Fibroblast of gingiva (primary cell): ENCODE measurements at places on chromosomes 4 and X.

DNA sequence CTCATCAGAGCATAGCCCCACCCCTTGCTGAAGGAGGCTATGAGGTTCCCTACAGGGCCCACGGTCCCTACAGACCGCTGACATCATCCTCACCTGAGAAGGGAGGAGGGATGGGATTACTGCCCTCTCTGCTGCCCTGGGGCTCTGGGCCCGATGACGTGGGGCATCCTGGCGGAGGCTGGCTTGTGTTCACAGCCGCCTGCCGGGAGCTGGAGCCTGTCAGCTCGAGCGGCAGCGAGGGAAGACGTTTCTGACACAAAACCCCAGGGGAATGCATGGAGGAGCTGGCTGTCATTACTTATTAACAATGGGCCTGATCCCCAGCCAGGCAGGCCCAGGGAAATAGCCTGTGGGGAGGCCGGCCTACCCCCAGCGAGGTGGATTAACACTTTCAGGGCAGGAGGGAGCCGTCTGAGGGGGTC, 106.6 kb upstream of the ATP6AP2 start:
- DNase-seq: no peak

DNA sequence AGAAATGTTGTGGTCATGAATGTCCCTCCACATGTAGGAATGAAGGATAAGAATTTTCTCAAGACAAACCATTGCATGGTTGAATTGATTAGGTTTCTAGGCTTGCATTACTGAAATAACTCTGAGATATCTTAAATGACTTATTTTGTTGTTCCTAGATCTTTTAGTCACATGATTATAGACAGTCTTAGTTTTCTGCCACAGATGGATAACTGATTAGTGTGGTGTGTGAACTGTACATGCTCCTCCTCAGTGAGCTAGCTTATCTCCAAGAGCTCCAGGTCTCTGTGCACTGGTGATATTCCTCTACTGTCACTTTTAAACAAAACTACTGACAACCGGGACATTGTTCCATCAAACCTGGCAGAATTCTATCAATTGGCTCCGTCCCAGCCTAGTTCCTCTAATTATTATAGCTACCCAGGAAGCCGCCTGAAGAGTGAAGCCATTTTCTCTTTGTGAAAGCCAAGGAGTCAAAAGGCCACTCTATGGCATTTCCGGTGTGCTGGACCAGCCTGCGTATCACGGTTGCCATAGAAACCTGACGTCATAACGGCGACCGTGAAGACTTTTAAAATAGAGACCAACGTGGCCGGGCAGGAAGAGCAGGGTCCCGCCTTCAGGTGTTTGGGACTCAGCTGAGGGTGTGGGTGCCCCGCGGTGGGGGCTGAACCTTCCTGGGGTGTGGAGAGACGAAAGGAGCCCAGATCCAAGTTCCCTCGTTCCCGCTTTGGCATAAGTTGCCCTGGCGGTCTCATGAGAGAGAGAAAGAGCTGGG, 28.1 kb downstream of the BEX3 start:
- peak; percentile 92 for DNase-seq

DNA sequence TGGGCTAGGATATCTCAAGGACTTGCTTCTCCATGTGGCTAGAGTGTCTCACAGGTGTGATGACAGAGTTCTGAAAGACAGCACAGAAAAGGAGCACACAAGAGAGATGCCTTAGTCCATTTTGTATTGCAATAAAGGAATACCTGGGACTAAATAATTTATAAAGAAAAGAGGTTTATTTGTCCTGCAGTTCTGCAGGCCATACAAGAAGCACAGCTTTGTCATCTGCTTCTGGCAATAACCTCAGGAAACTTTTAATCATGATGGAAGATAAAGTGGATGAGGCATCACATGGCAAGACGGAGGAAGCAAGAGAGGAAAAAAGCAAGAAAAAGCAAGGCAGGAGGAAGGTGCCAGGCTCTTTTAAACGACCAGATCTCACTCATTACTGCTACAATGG, 126.9 kb downstream of the ADAMTS3 start:
- DNase-seq: no peak

DNA sequence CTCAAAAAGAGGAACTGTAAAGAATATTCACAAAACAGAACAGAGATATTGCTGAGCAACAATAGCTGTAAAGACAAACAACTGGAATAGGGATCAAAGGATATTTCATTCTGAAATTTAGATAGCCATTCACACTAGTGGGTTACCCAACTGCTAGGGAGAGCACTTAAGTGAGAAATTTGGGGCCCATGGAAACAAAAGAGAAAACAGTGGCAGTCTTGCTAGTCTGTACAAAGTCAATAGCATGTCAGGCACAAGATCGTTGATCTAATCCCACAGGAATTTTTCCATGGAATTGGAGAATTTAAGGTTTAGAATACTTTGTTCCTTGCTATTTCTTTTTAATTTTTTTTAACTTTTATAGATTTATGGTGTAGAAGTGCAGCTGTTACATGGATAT, 467.0 kb downstream of the PCDH18 start:
- DNase-seq: no peak

GRCh38 chr4:108276690-108277089, 108.0 kb upstream of the LEF1 start:
- no peak for DNase-seq

DNA sequence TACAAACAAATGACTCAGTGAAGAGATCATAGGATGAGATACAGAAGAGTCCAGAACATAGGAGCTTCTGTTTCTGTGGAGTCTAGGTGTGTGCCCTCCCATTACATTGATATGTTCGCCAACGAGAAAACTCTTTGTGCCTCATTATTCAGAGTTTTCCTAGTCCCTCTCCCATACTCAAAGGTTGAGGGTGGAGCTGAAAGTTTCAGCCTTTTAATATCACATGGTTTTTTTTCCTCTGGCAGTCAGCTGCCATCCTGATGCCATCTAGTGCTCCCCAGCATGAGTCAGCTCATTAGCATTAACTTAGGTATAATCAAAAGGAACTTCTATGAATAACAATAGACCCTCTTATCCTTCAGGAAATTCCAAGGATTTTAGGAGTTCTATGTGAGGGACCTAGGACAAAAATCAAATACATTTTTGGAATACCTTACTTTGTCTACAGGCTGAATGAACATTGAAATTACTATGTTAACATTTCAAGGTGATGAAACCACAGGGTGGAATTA, 559.6 kb upstream of the AMOT start:
- DNase-seq: peak; percentile 2

- no peak for DNase-seq
These were observed 357.3 kb upstream of the RASGEF1B start for GRCh38 chr4:81828991-81829390.

- DNase-seq: no peak
These were observed 699.1 kb upstream of the AMOT start for GRCh38 chrX:113539599-113540356.

- DNase-seq: no peak
These were observed 703 bp upstream of the FTSJ1 start for GRCh38 chrX:48475296-48475695.

GRCh38 chr4:90543419-90544170, 416.4 kb downstream of the CCSER1 start:
- no peak for DNase-seq

DNA sequence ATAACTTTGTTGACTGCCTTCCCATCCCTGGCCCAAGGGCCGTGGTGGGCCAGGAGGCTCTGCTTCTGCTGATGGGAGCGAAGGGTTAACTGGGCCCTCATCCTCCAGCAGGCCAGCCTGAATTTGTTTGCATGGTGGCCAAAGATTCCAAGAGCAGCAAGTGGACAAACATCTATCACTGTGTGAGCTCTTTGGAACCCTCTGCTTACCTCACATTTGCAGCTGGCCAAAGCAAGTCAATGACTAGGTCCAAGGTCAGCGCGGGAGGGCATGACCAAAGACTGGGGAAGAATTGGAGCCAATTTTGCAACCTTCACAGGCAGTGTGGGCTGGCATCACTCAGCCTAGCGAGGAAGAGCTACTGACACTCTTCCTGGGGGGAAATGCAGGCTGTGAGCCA, 67.8 kb upstream of the ATP6AP2 start:
- no peak for DNase-seq

DNA sequence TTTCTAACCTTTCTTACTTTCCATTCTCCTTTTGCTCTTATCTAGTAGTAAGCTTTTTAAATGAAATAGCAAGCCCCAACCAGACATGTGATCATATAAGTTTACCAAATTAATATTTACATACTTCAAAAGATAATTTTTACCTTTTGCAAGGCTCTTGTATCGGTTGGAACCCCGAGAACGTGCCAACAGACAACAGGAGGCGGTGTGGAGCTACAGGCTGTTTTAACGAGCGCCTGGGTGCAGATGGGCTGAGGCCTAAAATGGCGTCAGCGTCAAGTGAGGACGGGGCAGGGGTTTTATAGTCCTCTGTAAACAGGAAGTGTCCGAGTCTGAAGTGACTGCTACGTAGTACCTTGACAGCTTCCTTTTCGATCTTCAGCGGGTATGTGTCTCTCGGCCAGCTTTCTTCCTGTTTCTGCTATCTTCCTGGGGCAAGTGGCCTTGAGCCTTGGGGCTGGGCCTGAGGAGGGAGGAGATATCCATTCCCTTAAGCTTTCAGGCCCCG, 342.7 kb downstream of the GALNTL6 start:
- no peak for DNase-seq

DNA sequence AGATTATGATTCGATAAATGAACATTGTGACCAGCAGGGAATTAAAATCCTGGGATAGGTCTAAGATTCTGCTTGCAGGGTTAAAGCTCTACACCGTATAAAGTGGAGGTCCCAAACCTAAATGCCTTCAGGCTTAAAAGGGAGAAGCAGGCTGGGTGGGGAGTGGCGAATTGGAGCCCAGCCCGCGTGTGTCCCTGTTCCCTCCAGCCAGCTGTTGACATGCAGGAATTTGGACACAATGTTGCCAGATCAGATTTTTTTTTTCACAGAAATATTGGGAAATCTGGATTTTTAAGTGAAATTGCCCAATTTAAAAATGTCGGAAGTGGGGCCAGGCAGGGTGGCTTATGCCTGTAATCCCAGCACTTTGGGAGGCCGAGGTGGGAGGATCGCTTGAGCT, 60.5 kb downstream of the ELF4 start:
- DNase-seq: peak; percentile 18

DNA sequence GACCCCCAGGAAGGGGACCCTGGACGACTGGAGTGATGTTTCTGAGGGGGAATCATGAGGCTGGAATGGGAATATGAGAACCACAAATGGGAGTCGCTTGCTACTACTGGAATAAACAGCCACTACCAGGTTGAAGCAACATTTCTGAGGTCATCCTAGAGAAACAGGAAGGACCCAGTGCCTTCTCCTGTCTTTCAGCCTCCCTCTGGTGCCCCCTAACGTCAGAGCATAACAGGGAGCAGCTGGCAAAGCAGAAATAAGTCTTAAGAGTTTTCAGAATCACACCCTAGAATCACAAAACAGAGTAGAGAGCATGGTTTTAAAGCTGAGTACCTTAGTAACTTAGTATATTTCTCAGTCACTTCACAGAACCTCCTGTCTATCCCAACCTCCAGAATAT, 347.8 kb upstream of the PITX2 start:
- peak; percentile 4 for DNase-seq

GRCh38 chr4:39528061-39528465, 824 bp upstream of the UGDH start:
- peak; percentile 86 for DNase-seq

DNA sequence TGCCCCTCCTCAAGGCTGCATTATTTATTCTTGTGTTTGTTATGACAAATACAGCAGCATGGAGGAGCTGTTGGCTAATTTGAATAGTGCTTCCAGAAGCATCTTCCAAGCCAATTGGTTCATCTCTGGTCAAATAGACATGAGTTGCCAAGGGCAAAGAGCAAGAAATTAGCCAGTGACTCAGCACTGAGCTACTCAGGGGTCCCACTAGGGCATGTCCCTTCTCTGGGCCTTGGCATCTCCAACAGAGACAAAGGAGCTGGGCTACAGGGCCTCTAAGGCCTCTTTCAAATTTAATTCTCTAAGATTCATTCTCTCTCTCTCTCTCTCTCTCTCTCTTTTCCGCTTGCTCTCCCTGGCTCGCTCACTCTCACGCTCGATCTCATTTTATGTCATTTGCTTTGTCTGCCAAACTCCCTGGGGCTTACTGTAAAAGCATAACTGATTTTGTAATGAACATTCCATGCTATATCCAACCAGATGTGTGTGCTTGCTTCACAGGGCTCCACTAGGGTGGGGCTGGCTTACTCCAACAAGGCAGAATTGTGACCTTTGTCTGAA, 86.7 kb upstream of the MAGEA4 start:
- DNase-seq: peak; percentile 92

DNA sequence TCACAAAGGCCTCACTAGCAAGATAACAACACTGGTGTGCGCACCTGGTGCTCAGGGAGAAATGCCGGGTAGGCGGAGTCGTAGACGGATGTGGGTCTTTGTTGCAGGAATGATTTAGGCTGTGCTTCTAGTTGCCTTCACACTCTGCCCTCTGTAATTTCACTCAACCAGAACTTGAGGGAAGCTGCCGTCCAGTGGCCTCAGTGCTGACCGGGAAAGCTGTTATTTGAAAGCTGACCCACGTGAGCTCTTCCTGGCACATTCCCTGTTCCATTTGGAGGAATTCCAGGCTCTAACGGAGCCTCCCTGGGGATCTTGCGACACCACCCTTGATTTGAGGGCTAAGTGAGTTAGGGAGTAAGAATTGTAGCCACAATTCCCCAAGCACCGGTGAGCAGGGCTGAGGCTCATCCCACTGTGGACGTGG, 15.9 kb downstream of the SH3TC1 start:
- peak; percentile 87 for DNase-seq

GRCh38 chrX:43019021-43019420, 241.1 kb upstream of the PPP1R2C start:
- no peak for DNase-seq

GRCh38 chrX:124910611-124911010, 409.1 kb upstream of the TEX13C start:
- DNase-seq: no peak

DNA sequence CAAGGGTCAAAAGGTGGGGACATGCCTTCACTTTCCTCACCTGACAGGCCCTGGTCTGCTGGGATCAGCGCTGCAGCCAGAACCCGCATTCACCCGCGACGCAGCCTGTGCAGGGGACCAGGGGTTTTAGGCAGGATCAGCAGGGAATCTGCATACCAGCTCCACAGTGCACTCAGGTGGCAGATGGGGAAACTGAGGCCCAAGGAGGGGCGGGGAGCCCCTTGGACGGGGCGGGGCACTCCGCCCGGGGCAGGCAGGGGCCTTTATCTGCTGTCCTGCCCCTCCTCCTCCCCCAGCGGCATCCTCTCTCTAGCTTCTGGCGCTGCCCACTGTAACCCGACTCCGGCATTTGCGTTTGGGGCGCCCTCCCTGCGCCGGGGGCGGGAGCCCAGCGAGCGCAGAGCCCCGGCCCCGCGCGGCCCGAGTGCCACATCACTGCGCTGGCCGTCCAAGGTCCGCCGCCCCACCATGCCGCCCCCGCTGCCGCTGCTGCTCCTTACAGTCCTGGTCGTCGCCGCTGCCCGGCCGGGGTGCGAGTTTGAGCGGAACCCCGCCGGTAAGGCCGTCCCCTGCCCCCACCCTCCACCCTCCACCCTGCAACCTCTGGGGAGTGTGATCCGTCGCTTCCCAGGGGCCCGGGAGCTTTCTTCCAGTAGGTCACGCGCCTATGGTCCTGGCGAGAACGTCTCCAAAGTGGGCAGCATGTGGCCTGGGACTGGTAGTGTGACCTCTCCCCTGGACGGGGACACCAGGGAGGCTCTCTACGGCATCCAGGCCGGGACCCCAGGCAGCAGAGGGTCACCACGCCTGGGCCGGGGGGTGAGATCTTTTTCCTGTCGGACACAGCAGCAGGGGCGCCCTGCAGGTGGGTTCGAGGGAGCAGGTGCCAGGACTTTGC, at the start of gene CPZ:
TSS of gene CPZ (plus strand) at position 400 of the 898 bp plus-strand sequence. CDS start at position 469, 69 bp downstream.
- DNase-seq: no peak
